ENCODE measurements at places on chromosomes 16 and 17. TPM values are rescaled to one million over a fixed set of nuclear protein-coding genes. Genes with fewer than 3 reads are reported as not detected.

The ADAMTS18 gene
- 49.5 TPM for total RNA-seq

The SDR42E2 gene
- total RNA-seq, result not detected

The CDRT15 gene
- total RNA-seq, result not detected

The DNAAF1 gene
- 0.33 TPM for total RNA-seq

The SGCA gene
- 13.5 TPM for total RNA-seq

The ASPA gene
- total RNA-seq, result 5.4 TPM

The SLC52A1 gene
- total RNA-seq, result not detected

The HOXB4 gene
- total RNA-seq, result not detected

The KRTAP3-1 gene
- not detected for total RNA-seq

The NF1 gene
- 171 TPM for total RNA-seq

The PIK3R6 gene
- total RNA-seq, result 2.5 TPM

The NPIPA3 gene
- 1.0 TPM for total RNA-seq

The SLC16A11 gene
- 0.44 TPM for total RNA-seq

The CAPNS2 gene
- 6.1 TPM for total RNA-seq

The FBXL16 gene
- total RNA-seq, result 5.8 TPM

The SSTR5 gene
- total RNA-seq, result 2.4 TPM

The RNF222 gene
- total RNA-seq, result not detected

The GUCY2D gene
- total RNA-seq, result 26.8 TPM

The PERCC1 gene
- total RNA-seq, result 6.9 TPM
